HFFc6 (cell line): ENCODE measurements at places on chromosomes 5 and 9.

DNA sequence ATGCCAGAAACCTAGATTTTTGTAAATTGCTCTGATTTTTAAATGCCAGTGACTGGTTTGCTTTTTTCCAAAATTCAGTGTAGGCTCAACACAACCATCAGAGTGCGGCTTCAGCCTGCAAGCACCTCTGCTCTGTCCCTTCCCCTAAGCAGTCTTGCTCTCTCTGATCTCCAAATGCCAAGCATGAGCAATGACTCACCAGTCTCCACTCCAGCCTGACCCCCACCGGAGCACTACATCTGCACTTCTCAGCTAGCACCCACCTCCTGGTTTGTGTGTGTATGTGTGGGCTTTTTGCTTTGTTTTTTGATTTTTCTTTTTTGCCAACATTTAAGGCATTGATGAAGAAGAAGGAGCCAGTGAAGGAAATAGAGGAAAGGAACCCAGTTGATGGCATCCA, 61.4 kb upstream of the ADRA1B start:
- DNase-seq, result no peak

DNA sequence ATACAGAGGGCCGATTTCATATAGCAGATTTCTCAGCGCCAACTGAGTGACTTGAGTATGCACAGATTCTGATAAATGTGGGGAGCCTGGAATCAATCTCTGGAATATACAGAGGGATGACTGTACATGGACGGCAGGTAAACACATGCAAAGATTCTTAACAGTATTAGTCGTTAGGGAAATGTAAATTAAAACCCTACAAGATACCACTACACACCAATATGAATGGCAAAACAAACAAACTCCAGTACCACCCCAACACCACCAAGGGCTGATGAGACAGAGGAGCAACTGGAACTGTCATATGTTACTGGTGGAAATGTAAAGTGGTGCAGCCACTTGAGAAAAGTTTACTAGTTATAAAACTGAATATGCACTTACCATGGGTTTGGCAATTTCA, 8.3 kb upstream of the FER start:
- DNase-seq, result no peak

GRCh38 chr5:53923961-53924360, 363.5 kb downstream of the NDUFS4 start:
- no peak for DNase-seq

- peak; percentile 93 for DNase-seq
Measured at GRCh38 chr5:132677191-132677590, 3.4 kb downstream of the IL4 start.

- DNase-seq, result peak; percentile 46
Measured at GRCh38 chr9:93473411-93473810, 20.0 kb upstream of the FAM120AOS start.

GRCh38 chr5:66986009-66986408, 210.6 kb downstream of the CD180 start:
- no peak for DNase-seq

DNA sequence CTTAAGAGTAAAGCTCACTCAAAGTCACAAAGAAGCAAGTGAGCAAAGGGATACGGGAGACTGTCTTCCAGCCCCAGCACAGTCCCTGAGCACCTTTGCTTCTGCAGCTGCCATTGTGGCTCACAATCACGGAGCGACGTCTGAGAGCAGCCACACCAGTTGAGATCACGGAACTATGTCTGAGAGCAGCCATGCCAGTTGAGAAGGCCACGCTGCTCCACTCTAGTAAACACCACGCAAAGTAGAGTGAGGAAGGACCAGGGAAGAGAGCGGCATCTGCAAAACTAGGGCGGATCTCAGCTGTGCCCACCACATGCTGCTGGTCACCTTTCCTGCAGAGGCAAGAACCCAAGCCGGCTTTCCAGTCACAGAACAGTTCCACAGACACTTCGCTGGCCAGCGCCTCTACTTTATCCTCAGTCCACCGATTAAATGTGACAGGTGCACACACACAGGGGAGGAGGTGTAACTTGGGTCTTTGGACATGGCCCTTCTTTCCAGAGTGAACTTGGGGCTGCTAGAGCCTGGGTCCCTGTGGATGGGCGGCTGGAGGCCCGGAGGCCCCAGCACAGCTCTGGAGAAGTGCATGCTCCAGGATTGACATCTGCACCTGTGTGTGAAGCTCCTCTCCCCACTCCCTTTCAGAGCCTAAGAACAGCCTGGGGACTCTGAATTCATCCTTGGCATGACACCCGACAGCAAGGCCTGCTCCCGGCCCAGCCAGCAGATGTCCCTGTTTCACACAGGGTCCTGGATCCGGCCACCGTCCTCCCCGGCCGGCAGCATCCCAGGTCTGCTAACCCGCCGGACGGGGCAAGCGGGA, 324.9 kb upstream of the IRX4 start:
- DNase-seq, result no peak

DNA sequence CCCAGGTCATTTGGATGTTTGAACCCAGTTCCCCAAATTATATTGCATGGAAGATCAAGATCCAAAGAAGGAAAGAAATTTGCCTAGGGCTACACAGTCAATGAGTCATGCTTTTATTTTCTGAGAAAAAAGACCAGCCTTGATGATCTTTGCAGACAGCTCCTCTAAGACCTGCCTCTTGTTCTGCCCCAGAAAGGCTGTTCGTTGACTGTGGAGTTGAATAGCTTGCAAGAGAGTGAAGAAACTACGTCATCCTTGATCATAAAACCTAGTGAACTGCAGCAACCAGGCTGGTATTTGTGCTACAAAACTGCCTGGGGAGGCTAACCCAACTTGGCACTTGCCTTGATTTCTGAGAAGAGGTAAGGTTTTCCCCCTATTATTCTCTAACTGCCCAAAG, 263.9 kb downstream of the PAPPA start:
- peak; percentile 38 for DNase-seq

DNA sequence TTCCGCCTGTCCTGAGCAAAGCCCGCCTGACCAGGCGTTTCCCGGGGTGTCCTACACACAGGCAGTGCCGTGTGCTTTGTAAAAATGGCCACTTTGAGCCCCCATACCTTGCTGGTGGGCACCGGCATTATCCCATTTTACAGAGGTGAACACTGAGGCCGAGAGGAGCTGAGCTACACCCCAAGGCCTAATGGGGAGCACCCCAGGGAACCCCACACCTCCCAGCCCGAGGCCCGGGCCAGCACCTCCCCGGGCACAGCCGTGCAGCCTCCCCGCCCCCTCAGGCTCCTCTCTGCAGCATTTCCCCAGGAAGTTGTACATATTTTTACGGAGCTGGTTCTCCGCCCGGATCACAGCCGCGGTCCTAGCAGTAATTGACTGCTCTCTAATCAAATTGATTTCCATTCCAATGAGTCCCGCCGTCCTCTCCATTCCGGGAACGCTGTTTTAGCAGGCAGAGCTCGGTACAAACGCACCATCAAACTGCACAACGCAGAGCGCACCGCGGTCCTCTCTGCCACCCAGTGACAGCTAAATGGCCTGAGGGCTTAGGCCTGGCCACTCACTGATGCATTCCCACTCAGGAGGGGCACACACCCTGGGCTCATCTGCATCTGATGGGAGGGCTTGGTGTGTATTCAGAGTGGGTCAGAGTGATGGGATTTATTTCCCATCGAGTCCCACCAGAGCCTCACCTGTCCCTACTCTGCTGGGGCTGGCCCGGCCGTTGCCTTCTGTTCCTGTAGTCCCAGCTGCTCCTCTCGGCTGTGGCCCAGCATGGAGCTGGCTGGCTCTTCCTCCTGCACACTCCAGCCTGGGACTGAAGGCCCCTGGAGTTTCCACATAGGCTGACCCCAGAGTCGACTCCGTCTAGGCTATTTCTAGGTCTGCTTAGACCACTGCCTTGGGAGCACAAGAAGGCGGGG, 36.2 kb upstream of the UBAC1 start:
- no peak for DNase-seq

DNA sequence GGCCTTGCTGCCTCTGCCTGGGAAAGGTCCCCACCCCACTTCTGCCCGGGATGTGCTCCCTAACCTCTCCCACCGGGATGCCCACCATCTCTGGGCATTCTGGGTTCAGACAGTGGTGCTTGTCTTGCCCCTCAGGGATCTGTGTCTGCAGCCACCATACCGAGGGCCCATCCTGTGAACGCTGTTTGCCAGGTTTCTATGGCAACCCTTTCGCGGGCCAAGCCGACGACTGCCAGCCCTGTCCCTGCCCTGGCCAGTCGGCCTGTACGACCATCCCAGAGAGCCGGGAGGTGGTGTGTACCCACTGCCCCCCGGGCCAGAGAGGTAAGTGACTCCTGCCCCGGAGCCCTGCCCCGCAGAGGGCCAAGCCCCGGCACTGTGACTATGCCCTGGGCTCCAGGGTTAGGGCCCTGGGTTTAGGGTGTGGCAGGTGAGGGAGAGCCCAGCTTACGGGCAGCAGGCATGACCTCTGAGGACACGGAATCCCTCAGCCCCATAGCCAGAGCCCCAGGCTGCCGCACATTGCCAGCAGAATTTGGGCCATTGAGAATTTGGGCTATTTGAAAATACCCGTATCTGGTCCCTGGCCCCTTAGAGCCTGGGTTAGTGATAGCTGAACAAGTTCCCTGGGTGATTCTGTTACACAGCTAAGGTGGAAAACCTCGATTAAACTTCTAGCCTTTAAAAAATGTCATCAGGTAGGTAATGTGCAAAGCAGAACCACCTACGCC, 35.3 kb upstream of the AIF1L start:
- no peak for DNase-seq

DNA sequence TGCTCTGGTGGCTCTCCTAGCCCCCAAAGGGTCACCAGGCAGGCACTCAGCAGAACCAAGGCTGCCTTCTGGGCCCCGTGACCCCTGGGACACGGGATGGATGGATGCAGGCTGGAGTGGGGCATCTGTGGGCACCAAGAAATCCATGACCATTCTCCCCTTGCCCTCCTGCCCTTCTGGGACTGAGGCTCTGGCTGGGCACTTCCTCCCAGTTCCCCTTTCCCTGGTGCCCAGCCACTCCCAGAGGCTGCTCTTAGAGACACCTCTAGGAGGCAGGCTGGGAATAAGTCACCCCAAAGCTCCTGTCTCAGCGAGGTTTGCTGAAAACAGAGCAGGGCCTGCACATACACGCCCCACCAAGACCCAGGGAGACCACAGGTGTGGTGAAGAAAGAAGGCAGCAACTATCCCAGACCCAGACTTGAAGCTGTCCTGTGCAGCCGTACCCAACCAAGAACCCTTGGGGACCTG, 943 bp downstream of the STING1 start:
- DNase-seq, result peak; percentile 53

- DNase-seq, result no peak
Measured at GRCh38 chr9:130129432-130130061, 42.7 kb upstream of the NCS1 start.

DNA sequence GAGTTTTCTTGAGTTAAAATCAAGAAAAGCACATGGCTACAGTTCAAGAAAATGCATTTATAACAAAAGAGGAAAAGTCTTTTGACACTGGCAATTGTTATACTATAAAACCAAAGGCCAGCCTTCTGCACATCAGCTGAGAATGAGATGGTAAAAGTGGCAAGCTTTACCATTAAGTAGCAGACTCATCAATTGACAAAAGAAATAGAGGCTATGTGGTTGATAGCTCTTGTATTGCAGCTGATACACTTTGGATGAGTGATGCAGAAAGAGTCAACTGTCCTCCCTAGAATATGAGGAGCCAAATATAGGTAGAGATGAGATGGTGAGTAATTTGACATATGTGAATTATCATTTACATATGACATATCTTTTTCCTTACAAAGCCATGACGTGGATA, 1100.9 kb upstream of the CDH6 start:
- no peak for DNase-seq

GRCh38 chr5:114438471-114438870, 76.6 kb downstream of the KCNN2 start:
- no peak for DNase-seq

DNA sequence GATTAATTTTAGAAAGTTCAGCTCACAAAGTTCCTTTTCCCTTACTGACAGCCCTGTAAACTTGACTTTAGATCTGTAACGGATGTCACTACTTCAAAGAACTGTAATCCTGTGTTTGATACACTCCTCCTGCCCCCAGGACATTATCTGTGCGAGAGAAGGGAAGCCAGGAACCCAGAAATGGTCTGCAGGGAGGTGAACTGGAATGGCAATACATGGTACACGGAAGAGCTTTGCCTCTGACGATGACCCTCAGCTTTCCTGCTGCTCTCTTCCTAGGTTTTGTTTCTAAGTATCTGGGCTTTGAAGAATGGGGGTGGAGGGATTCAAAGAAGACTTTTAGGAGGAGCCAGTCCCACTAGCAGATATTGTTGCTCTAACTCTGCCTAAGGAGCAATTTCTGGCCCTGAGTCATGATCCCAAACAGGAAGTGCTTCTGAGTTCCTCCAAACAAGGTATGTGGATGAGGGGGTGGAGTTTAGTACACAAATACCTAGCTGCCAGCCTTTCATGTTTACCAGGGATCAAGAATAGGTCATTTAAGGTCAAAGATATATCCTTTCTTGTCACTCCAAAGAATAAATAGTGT, 43.4 kb upstream of the TMC1 start:
- DNase-seq, result peak; percentile 65

GRCh38 chr9:14348123-14348372, 34.1 kb upstream of the NFIB start:
- no peak for DNase-seq

DNA sequence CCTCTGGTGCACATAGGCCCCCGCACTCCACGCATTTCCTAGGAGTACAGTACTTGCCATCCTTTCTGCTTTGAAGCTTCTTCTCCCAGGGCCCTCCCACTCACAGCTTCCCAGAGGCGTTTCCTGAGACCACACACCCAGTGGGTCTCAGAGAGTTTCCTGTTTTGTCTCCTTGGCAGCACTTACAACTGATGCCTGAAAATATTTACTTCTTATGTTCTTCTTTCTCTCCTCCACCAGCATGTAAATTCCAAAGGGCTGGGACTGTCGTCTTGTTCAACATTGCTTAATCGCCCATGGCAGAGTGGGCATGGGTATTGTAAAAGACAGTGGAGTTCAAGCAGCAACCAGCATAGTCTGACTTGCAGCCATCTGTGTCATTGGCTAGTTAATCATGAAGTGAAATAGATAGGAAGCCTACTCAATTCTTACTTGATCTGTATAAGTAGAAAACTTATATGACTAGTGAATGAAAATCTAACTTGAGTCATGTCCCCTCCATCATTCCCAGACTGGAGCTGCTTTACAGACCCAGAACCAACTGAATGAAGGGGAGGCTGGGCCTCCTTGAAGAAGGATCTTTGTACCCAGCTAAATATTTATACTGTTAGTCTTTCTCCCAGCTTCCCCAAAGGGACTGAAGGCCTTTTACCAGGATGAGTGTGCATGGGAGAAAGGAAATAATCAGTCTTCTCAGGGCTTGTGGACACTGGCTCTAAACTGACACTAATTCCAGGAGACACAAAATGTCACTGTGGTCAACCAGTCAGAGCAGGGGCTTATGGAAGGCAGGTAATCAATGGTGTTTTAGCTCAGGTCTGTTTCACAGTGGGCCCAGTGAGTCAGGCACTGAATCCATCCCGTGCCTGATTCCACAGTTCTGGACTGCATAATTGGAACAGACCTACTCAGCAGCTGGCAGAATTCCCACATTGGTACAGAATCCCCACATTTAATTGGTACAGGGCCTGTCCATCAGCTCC, 116.4 kb downstream of the SV2C start:
- no peak for DNase-seq

- DNase-seq, result peak; percentile 70
Measured at GRCh38 chr5:134140530-134141201, 26.2 kb downstream of the TCF7 start.
